ENCODE measurements at places on chromosomes 5 and 9. TPM values are rescaled to one million over a fixed set of nuclear protein-coding genes. Genes with fewer than 3 reads are reported as not detected.

The EGFLAM gene
- total RNA-seq: 0.16 TPM

The EQTN gene
- not detected for total RNA-seq

The ADRB2 gene
- 0.32 TPM for total RNA-seq

The SMIM33 gene
- not detected for total RNA-seq

The SPAAR gene
- total RNA-seq: 0.17 TPM

The ADAMTS2 gene
- 36.8 TPM for total RNA-seq

The FOXD4L5 gene
- 0.09 TPM for total RNA-seq

The GMCL2 gene
- not detected for total RNA-seq

The CARD9 gene
- 0.79 TPM for total RNA-seq

The KIF20A gene
- 4.0 TPM for total RNA-seq

The ELP1 gene
- 24.5 TPM for total RNA-seq

The IFNA21 gene
- not detected for total RNA-seq

The PAEP gene
- total RNA-seq: not detected

The ROR2 gene
- total RNA-seq: 5.8 TPM

The ECM2 gene
- 7.2 TPM for total RNA-seq

The SLC12A7 gene
- 7.3 TPM for total RNA-seq

The HOMER1 gene
- total RNA-seq: 6.0 TPM
